ENCODE measurements at places on chromosomes 5 and 9.

GRCh38 chr9:131277287-131277909 is 1.1 kb upstream of the FAM78A start:
- DNase-seq, result no peak

- DNase-seq, result no peak
These were observed 65.2 kb downstream of the TMC1 start for GRCh38 chr9:72586388-72587130.

GRCh38 chr9:126611193-126611591 is 2.5 kb upstream of the LMX1B start:
- no peak for DNase-seq

DNA sequence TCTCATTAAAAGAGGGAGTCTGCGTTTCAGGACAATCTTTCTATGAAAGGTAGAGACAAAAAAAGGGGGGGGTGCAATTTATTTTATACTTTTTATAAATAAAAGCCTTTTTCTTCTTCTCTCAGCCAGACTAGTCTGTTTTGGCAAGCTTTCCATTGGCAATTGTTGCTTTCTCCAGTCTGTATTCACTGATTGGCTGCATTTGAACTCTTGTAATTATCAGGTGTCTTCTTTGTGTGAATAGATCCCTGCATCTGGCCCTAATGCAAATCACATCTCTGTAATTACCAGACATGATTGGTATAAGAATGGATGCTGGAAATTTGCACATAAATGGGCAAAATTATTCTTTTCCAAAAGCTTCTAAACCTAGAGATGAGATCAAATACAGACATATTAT is 7.6 kb upstream of the EQTN start:
- DNase-seq, result no peak

DNA sequence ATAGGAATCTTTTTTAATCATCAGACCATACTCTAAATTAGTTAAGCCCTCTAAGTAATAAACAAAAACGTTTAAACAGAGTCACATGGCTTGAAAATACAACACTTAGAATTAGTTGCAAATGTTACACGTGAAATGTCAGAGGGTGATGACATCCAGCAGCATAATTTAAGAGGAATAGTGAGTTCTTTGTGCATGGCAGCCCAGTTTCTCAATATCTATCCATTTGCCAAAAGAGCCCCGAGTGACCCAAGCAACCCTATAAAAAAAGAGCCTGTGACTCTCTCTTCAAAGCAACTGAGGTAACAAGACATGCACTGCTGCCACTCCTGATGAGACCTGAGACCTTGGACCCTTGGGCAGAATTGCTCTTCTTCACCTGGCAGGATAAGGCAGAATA is 96.9 kb upstream of the RASA1 start:
- no peak for DNase-seq

Data from globus pallidus (tissue), 1 donor.